ENCODE measurements at places on chromosomes 16 and 17. TPM values are rescaled to one million over a fixed set of nuclear protein-coding genes. Genes with fewer than 3 reads are reported as not detected.
A peak's percentile ranks its signal among the peaks of the same experiment; 100 is the strongest.

DNA sequence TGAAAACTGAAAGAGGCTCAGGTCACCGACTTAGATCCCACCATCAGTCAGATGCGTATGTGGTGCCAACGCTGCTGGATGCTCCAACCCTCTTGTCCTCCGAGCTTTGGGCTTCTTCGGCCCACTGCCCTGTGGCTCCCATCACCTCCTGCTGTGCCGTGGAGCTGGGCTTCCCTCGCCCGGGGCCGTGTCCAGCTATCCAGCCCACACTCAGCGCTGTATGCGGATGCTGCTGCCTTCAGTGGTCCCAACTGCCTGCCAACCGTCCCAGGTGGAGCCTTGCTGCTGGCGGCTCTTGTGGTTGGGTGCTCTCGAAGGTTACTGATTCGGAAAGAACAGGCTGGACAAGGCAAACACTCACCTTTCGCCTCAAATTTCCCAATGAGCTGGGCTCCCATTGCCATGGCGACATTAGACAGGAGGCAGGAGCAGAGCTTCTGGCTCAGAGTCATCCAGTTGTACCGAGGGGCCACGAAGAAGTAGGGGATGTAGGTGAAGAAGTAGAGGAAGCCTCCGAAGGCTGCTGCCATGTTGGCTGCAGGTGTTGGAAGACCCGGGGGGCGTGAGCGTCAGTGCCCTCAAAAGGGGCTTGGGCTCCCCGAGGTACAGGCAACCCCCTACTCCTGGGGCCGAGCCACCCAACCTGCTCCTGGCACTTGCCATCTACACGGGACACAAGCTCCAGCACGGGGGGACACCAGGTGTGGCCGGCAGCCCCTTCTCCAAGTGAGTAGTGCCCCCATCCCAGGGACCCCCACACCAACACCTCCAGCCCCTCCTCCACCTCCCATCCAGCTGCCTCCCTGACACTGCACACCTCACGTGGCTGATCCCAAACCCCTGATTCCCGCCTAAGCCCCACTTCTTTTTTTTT is 32.2 kb downstream of the ABCA3 start:
- H3K4me3 ChIP-seq, result no peak overlapping the region
- H3K27ac ChIP-seq, result no peak overlapping the region
- H3K4me1 ChIP-seq, result no peaks in the 10 kb centered on the region
- no peak for DNase-seq
- peaks cover 38% of the 10 kb centered on the region for H3K36me3 ChIP-seq
- no peaks in the 10 kb centered on the region for H3K27me3 ChIP-seq

GRCh38 chr16:2513405-2514332 is at the start of gene ATP6V0C:
TSS of gene ATP6V0C (plus strand) at chr16:2513952. CDS start at chr16:2514104, 152 bp downstream.
- peaks cover 50% of the 10 kb centered on the region for H3K4me1 ChIP-seq
- H3K27me3 ChIP-seq, result no peaks in the 10 kb centered on the region
- no peaks in the 10 kb centered on the region for H3K36me3 ChIP-seq
- peak; percentile 97 for DNase-seq
- H3K27ac ChIP-seq, result peak within 1 kb of the TSS; percentile 97
- H3K4me3 ChIP-seq, result peak within 1 kb of the TSS; percentile 88

DNA sequence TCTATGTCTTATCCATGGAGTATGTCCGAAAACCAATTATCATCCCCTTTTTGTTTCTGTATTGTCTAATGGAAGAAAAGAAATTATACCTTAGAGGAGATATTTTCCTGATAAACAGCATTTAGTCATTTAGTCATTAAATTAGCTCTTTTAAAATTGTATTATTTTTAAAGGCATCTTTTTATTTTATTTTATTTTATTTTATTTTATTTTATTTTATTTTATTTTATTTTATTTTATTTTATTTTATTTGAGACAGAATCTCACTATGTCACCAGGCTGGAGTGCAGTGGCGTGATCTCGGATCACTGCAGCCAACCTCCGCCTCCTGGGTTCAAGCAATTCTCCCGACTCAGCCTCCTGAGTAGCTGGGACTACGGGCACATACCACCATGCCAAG is 559.1 kb downstream of the CDH13 start:
- H3K4me3 ChIP-seq, result no peak overlapping the region
- no peak overlapping the region for H3K27ac ChIP-seq
- no peaks in the 10 kb centered on the region for H3K36me3 ChIP-seq
- no peak for DNase-seq

GRCh38 chr17:75428543-75429469 is 23.3 kb upstream of the GRB2 start:
- no peaks in the 10 kb centered on the region for H3K27me3 ChIP-seq
- no peak for DNase-seq
- peaks cover 4% of the 10 kb centered on the region for H3K4me1 ChIP-seq

DNA sequence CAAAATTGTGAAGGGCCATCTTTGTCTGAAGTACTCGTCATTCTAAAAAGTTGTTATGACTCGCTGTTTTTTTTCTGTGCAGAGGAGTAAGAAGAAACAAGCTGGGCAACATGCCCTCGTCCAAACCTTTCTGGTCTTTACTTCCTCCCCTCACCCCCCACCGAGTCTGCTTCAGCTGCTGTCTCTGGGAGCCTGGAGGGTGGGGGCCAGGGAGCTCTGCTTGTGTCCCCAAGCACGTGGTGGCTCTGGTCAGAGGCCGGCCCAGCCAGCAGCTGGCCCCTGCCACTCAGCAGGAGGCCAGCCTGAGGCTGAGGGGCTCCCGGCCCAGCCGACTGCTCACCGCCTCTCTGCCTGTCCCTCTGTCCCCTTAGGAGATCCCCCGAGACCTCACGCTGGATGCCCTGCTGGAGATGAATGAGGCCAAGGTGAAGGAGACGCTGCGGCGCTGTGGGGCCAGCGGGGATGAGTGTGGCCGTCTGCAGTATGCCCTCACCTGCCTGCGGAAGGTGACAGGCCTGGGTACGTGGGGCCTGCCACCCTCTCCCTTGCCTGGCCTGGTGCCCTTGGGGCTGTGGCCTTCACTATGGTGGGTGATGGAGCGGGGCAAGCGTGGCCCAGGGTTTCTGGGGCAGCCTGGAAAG is 53.7 kb upstream of the LGALS9 start:
- H3K27ac ChIP-seq, result peak overlapping the region; percentile 70
- H3K4me1 ChIP-seq, result peaks cover 27% of the 10 kb centered on the region
- no peaks in the 10 kb centered on the region for H3K36me3 ChIP-seq
- DNase-seq, result no peak
- no peaks in the 10 kb centered on the region for H3K27me3 ChIP-seq

- no peak for DNase-seq
- peaks cover 28% of the 10 kb centered on the region for H3K4me1 ChIP-seq
- H3K27ac ChIP-seq, result peak overlapping the region; percentile 83
Measured at GRCh38 chr16:81445966-81446906, 1.6 kb downstream of the CMIP start.

GRCh38 chr17:82299452-82299851 is 18.0 kb downstream of the CD7 start:
- H3K4me1 ChIP-seq, result peaks cover 37% of the 10 kb centered on the region
- no peak overlapping the region for H3K4me3 ChIP-seq
- no peaks in the 10 kb centered on the region for H3K36me3 ChIP-seq
- no peak overlapping the region for H3K27ac ChIP-seq
- H3K27me3 ChIP-seq, result no peaks in the 10 kb centered on the region

DNA sequence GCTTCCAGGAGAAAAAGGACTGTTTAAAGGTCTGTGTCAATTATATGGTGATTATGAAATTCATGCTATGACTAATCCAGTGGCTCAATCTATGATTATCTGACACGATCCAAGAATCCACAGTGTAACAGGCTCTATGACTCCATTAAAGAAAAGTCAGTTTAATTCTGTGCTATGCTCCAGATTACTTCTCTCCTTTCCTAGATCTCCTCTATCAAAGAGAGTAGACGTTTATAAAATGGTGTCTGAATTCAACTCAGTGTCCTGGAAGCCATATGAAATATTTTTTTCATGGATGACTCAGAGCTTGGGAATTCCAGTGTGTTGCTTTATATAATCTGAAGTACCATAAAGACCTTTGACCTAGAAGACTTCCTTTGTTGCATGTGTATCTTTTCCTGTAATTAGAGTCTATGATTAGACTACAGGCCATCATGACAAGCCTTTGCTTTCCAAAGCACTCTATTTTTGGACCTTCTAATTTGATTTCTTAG is 27.0 kb upstream of the NF1 start:
- DNase-seq, result no peak
- no peaks in the 10 kb centered on the region for H3K36me3 ChIP-seq
- H3K27me3 ChIP-seq, result no peaks in the 10 kb centered on the region
- H3K4me1 ChIP-seq, result peaks cover 14% of the 10 kb centered on the region
- H3K27ac ChIP-seq, result peak overlapping the region; percentile 61

GRCh38 chr16:11094075-11094856 is 149.9 kb downstream of the CLEC16A start:
- peaks cover 22% of the 10 kb centered on the region for H3K4me1 ChIP-seq
- no peak overlapping the region for H3K27ac ChIP-seq
- H3K36me3 ChIP-seq, result no peaks in the 10 kb centered on the region
- peak; percentile 63 for DNase-seq
- no peaks in the 10 kb centered on the region for H3K27me3 ChIP-seq

GRCh38 chr16:4420505-4421105 is 4.2 kb upstream of the CORO7 start:
- no peak overlapping the region for H3K4me3 ChIP-seq
- no peak overlapping the region for H3K27ac ChIP-seq
- DNase-seq, result no peak
- H3K4me1 ChIP-seq, result peaks cover 3% of the 10 kb centered on the region
- no peaks in the 10 kb centered on the region for H3K27me3 ChIP-seq

DNA sequence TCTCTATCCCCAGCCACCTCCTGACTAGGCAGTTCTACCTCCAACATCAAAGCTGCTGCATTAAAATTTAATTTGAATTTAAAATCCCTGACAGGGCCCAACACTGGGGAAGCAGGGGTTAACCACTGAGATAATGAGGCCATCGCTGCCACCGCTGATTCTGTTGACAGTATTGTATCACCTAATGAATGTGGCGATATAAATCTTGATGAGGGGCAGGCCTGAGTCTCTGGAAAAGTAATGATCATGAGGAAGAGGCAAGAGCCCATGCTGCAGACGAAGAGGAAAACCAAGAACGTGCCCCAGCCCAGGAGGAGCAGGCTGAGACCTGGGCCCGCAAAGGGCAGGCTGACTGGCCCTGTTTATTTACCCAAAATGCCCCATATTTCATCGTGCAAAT is 251.4 kb upstream of the ZFHX3 start:
- H3K4me3 ChIP-seq, result no peak overlapping the region
- DNase-seq, result no peak
- H3K27me3 ChIP-seq, result no peaks in the 10 kb centered on the region
- no peaks in the 10 kb centered on the region for H3K36me3 ChIP-seq
- H3K27ac ChIP-seq, result no peak overlapping the region

The USP43 gene
- total RNA-seq, result 4.3 TPM

The TGFB1I1 gene
- 49.9 TPM for total RNA-seq

The CCL13 gene
- 10.2 TPM for total RNA-seq

The BEAN1 gene
- total RNA-seq, result 0.87 TPM

The ATP2A3 gene
- total RNA-seq, result 44.4 TPM

The ZDHHC1 gene
- total RNA-seq, result 11.1 TPM

The FMNL1 gene
- 62.3 TPM for total RNA-seq
